ENCODE measurements at places on chromosomes 16 and 17.

- DNase-seq: no peak
Observed at GRCh38 chr16:89269805-89270665, 52.5 kb downstream of the ZNF778 start.

- DNase-seq: no peak
Observed at GRCh38 chr17:63949576-63950250, 17.6 kb upstream of the CD79B start.

DNA sequence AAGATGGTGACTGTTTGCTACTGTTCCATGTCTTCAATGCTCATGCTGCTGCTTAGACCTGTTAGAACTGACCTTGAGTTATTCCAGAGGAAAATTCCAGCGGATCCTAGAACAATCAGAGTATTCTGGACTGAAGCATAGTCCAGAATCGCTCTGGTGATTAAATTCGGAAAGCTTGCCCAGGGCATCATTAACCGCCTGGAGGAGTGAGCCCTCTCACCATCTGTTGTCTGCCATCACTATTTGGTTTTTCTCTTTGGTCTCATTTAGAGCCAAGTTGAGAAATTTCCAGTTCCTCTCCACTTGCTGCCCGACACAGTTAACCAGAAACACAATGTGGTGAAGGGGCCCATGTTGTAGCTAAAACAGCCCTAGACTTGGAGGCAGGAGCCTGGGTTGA is 104.1 kb downstream of the BMERB1 start:
- no peak for DNase-seq

DNA sequence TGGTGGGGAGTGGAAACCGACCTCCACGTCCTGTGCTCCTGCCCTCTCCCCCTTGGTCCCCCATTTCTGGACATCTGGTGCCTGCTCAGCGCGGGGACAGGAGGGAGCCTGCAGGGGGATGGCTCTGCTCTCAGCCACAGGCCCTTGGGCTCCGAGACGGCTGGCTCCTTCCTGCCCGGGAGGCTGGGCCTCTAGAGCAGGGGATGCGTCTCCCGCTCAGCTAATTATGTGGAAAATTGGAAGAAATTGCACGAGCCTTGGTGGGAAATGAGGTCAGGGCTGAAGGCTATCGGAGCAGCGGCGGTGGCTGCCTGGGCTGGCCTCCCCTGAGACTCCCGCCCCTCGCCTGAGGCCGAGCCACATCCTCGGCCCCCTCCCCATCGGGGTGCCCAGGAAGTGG is 154.6 kb upstream of the CIBAR2 start:
- DNase-seq: no peak

DNA sequence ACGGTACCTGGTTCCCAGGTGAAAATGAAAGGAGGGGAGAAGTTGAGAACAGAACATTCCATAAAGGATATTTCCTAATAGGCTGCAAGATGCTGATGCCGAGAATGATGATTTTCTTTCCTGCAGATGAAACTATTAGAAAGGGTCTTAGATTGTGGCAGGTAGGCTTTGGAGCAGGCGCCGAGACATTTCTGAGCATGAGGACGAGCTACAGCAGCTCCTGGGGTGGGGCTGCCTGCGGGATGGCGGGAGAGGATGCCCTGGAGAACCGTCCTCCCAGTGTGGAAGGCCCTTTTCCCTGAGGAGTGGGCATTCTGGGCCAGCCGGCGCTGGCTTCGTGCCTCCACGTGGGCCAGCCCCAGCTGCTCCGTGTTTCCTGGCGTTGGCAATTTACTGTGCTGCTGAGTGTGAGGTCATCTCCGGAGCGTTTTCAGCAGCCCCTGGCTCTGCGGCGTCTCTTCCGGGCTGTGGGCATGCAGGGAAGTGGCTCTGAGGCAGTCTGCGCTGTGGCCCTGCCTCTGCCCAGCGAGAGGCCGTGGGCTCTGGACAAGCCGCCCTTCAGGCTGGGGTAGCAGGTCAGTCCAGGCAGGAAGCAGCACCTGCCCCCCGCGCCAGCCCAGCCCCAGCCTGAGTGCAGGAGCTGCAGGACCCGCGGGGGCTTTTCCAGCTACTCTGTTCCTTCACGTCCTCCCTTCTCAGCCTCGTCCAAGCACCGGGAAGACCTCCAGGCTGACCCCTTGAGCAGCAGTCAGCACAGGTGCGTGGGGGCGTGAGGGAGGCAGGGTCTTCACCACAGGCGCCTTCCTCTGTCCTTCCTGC is 12.2 kb downstream of the ENGASE start:
- no peak for DNase-seq

GRCh38 chr17:76261421-76262215 is 3.5 kb upstream of the UBALD2 start:
- DNase-seq: no peak

- peak; percentile 29 for DNase-seq
Observed at GRCh38 chr17:76793775-76794174, 55.9 kb downstream of the MFSD11 start.

GRCh38 chr16:57297856-57298255 is 13.4 kb upstream of the PLLP start:
- DNase-seq: no peak

- no peak for DNase-seq
Observed at GRCh38 chr16:78890373-78890895, 710.1 kb downstream of the MAF start.

- no peak for DNase-seq
Observed at GRCh38 chr16:11240636-11241473, 15.1 kb downstream of the SOCS1 start.

GRCh38 chr16:89243664-89244063 is 26.2 kb downstream of the ZNF778 start:
- no peak for DNase-seq

GRCh38 chr17:73744411-73744810 is 100.2 kb upstream of the SDK2 start:
- DNase-seq: no peak

DNA sequence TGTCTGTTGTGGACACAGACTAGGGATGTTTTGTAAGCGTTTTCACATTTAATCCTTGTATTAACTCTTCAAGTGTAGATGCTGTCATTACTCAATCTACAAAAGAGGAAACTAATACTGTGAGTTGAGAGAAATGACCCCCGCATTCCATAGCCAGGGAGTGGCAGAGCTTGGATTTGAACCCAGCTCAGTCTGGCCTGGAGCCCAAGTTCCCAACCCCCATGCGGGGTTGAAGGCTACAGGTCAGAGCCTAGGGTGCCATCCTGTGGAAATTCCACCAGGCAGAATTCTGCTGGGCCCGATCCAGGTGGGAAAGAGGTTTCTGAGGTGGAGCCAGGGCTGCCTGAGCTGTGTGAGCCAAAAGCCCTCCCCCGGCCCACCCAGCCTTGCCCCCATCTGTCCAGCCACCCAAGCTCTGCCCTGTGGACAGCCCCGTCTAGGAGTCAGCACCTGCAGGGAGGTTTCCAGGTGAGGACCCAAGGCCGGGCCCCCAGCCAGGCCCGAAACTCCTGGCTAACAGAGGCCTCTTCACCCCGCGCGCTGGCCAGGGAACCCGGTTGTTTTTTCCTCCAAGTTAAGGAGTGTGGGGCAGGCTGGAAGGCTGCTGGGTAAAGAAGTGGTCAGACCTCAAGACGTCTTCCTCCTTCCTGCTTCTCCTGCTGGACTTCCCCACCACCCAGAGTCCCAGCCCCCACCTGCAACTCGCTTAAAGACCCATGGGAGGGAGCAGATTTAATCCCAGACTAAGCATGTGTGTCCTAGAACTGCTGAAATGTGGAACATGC is 5.7 kb downstream of the MMP15 start:
- DNase-seq: no peak

DNA sequence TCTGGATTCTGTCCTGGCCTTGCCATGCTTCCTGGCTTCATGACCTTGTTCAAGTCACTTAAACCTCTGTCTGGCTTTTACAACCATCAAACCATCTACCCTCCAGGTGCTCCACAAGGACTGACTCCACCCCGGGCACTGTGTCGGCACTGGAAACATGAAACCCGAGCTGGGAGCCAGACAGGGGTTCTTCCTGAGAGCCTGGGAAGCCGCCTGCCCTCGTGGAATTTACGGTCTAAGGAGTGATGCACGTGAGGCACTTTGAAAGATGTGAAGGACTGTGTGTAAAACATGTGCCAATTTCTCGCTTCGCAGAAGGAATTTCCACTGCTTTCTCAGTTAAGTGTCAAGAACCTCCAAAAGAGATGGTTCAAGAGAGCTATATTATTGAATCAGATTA is 11.6 kb downstream of the CDK5R1 start:
- DNase-seq: peak; percentile 38

DNA sequence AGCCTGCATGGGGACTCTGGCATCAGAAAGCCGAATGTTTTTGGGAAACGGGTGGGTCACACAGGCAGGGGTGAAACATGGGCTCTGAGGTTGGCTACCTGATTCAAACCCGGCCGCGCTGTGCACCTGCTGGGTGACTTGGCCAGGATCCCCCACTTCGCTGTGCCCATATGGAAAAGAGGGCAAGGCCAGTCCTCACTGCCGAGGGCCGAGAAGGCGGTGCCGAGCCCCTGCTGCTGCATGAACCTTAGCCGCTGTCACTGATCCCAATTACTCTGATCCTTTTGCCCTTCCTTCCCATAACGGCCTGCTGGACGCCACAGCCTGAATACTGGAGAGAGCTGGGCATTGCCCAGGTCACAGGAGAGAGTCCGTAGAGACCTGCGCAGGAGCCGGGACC is 17.7 kb downstream of the KDM8 start:
- no peak for DNase-seq

DNA sequence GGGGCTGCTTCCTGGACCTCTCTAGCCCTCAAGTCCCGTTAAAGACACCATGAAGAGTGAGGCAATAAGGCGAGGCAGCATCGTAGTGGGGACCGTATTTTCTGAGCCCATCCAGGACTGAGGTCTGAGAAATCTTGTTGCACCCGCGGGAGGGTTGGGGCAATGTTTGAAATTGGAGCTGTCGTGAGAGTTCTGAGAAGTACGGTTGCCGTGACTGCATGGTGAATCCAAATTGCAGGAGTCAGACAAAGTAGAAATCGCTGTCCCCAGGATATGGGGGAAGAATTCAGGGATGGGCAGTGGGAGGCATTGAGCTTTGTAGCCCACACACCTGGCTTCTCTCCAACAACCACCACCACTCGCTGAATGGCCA is 42.0 kb upstream of the RPL38 start:
- DNase-seq: no peak

DNA sequence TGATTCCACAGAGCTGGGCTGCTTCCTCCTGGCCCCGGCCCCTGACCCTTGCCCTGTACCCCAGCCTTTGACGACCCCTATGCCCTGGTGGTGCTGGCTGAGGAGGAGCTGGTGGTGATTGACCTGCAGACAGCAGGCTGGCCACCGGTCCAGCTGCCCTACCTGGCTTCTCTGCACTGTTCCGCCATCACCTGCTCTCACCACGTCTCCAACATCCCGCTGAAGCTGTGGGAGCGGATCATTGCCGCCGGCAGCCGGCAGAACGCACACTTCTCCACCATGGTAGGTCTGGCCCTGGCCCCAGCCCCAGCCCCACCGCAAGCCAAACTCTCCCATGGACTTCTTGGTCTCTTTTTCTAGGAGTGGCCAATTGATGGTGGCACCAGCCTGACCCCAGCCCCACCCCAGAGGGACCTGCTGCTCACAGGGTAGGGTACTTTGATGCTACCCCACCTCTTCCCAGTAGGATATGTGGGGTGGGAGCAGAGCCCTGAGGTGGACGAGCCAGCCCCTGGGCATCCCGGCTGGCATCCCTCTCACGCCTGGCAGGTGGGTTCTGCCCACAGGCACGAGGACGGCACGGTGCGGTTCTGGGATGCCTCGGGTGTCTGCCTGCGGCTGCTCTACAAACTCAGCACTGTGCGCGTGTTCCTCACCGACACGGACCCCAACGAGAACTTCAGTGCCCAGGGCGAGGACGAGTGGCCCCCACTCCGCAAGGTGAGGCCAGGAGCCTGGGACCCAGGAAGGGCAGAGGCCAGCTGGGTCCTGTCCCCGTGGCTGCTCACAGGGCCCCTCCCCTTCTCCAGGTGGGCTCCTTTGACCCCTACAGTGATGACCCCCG is 19.0 kb upstream of the MYO15B start:
- DNase-seq: no peak

- no peak for DNase-seq
Observed at GRCh38 chr16:29962344-29962994, 590 bp downstream of the TMEM219 start.

GRCh38 chr17:74362810-74363498 is 1.3 kb upstream of the BTBD17 start:
- DNase-seq: no peak

DNA sequence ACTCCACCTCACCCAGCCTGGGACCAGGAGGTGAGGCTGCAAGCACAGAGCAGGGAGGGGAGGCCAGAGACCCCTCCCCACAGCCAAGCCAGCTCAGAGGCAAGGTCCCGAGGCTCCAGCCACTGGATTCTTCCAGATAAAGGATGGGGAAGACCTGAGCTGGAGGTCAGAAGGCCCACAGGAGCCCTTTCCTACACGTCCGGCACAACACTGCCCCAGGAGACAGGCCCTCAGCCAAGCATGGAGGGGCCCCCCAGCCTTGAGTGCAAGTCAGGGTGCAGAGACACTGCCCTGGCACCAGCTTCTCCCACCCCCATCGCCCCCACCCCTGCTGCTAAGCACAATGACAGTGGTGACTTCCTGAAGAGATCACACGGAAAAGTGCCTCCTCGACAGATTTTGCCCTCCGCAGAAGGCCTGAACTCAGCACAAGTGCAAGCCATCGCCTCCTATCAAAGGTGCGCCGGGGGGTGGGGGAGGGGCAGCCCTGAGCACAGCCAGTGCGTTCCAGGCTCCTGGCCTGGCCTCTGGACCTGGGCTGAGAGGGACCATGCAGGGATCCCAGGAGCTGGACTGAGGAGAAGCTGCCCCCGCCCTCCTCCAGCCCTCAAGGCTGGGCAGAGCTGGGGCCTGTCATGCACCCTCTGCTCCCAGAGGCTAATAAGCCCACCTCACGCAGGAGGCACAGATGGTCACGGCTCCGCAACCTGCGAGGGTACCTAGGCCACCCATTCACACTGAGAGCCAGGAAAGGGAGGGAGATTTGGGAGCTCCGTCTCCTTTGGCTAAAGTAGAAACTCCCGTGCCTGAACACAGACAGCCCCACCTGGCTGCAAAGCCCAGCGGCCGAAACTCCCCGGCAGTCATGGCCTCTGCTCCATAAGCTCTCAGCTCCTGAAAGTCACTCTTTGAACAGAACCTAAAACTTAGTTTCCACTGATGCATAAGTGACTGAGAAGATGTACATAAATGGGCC is 2.7 kb downstream of the MAFG start:
- no peak for DNase-seq

GRCh38 chr17:1107083-1107776 is 72.6 kb downstream of the ABR start:
- DNase-seq: no peak

GRCh38 chr16:84024854-84025253 is 17.7 kb downstream of the SLC38A8 start:
- no peak for DNase-seq

All from NCI-H2081 (cell line).